Body of pancreas (tissue), 4 donors: ENCODE measurements at places on chromosomes 7 and 10.
A peak's percentile ranks its signal among the peaks of the same experiment; 100 is the strongest.

GRCh38 chr7:106848851-106849442 lies 16.1 kb upstream of the PIK3CG start:
- H3K27ac ChIP-seq, result no peak overlapping the region
- H3K4me1 ChIP-seq, result no peaks in the 10 kb centered on the region
- H3K36me3 ChIP-seq, result no peaks in the 10 kb centered on the region
- no peaks in the 10 kb centered on the region for H3K27me3 ChIP-seq

DNA sequence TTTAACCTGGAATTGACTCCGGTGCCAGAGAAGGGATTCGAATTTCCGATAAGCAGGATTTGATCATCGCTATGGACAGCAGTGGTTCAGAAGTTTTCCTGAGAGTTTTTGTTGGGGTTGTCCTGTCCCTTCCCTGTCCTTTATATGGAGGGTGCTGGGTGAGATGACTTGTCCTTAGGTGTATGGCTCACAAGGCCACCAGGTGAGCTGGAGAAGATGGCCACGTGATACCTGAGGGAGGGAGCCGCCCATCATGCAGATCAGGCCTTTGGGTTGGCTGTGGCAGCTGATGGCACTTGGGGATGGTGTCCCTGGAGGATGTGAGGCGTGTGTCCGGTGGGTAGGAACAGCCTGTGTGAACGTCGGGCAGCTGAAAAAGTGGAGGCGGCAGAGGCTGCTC lies 187.7 kb downstream of the PTPN20 start:
- no peak for DNase-seq
- no peaks in the 10 kb centered on the region for H3K4me1 ChIP-seq
- no peaks in the 10 kb centered on the region for H3K27me3 ChIP-seq
- H3K4me3 ChIP-seq, result no peak overlapping the region

DNA sequence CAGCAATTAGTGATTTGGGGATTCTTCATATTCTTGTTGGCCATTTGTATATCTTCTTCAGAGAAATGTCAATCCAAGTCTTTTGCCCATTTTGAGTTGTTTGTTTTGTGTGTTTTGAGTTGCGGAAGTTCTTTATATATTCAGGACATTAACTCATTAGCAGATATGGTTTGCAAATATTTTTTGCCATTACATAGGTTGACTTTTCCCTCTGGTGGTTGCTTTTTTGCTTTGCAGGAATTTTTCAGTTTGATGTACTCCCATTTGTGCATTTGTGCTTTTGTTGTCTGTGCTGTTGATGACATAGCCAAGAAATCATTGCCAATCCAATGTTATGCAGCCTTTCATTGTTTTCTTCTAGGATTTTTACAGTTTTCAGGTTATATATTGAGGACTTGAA lies 63.6 kb upstream of the DNAJC1 start:
- DNase-seq, result no peak
- H3K4me3 ChIP-seq, result no peak overlapping the region
- no peaks in the 10 kb centered on the region for H3K36me3 ChIP-seq
- H3K27ac ChIP-seq, result no peak overlapping the region
- no peaks in the 10 kb centered on the region for H3K4me1 ChIP-seq

GRCh38 chr10:129411772-129412171 lies 55.3 kb upstream of the MGMT start:
- no peaks in the 10 kb centered on the region for H3K27me3 ChIP-seq
- H3K27ac ChIP-seq, result no peak overlapping the region
- H3K4me1 ChIP-seq, result no peaks in the 10 kb centered on the region
- H3K4me3 ChIP-seq, result no peak overlapping the region

GRCh38 chr7:16431646-16432424 lies 10.5 kb upstream of the CRPPA start:
- H3K36me3 ChIP-seq, result no peaks in the 10 kb centered on the region
- no peak overlapping the region for H3K4me3 ChIP-seq
- no peaks in the 10 kb centered on the region for H3K4me1 ChIP-seq
- no peak overlapping the region for H3K27ac ChIP-seq
- peak; percentile 37 for DNase-seq
- H3K27me3 ChIP-seq, result no peaks in the 10 kb centered on the region

DNA sequence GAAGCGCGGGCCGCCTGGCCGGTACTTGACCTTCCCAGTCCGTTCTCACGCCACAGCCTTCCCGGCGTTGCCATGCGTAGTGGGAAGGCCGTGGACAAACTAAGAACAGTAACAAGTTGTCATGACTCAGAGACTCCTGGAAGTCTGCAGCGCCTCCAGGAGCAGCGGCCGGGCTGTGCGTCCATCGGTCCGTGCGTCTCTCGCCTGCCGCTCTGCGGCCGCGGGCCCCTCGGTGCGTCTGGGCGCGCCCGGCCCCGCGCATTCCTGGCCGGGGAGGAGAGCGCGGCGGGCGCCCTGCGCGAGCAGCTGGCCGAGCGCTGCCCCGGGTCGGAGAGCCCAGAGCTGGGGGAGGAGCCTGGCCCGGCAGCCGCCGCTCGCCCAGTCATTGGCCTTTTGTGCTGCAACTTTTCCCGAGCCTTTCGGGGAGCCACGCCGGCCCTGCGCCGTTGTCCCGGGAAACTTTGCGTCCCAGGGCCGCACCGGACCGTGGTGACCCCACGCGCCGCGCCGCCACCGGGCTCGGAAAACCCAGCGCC lies 123.7 kb downstream of the TACC2 start:
- peaks cover 22% of the 10 kb centered on the region for H3K4me1 ChIP-seq
- DNase-seq, result peak; percentile 84
- H3K4me3 ChIP-seq, result peak overlapping the region; percentile 30
- H3K36me3 ChIP-seq, result no peaks in the 10 kb centered on the region
- H3K27me3 ChIP-seq, result no peaks in the 10 kb centered on the region
- peak overlapping the region; percentile 87 for H3K27ac ChIP-seq

DNA sequence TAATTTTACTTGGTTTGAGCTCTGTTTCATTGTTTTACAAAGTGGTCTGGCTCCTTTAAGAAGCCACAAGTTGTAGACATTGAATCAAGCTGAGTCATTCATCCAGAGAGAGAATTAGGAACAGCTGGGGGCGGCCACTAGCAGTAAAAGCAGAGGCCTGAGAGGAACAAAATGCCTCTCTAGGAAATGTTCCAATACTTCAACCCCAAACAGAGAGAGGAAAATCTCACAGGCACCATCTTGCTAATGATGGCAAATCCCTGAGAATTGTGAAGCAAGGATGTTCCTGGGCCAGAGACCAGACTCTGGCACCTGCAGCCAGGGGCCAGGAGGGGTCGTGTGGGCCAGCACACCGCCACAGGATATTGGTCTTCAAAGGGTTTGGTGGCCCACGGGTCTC lies 26.5 kb upstream of the TRIL start:
- H3K4me3 ChIP-seq, result no peak overlapping the region
- peak; percentile 49 for DNase-seq
- no peaks in the 10 kb centered on the region for H3K27me3 ChIP-seq
- no peaks in the 10 kb centered on the region for H3K4me1 ChIP-seq

- H3K27me3 ChIP-seq, result no peaks in the 10 kb centered on the region
- H3K27ac ChIP-seq, result no peak overlapping the region
- no peaks in the 10 kb centered on the region for H3K36me3 ChIP-seq
- DNase-seq, result no peak
- peaks cover 8% of the 10 kb centered on the region for H3K4me1 ChIP-seq
Measured at GRCh38 chr7:73871163-73872011, 10.4 kb downstream of the TMEM270 start.

GRCh38 chr10:3239066-3239919 lies 66.7 kb upstream of the PITRM1 start:
- H3K36me3 ChIP-seq, result no peaks in the 10 kb centered on the region
- H3K4me1 ChIP-seq, result no peaks in the 10 kb centered on the region
- DNase-seq, result peak; percentile 77
- no peak overlapping the region for H3K27ac ChIP-seq
- no peak overlapping the region for H3K4me3 ChIP-seq

- peaks cover 14% of the 10 kb centered on the region for H3K4me1 ChIP-seq
- H3K27me3 ChIP-seq, result no peaks in the 10 kb centered on the region
- peak; percentile 52 for DNase-seq
- no peak overlapping the region for H3K4me3 ChIP-seq
Measured at GRCh38 chr10:68153473-68154210, 44.4 kb downstream of the MYPN start.

GRCh38 chr10:101895781-101896180 lies 52.2 kb upstream of the KCNIP2 start:
- no peak overlapping the region for H3K27ac ChIP-seq
- peaks cover 8% of the 10 kb centered on the region for H3K4me1 ChIP-seq
- H3K4me3 ChIP-seq, result no peak overlapping the region
- no peaks in the 10 kb centered on the region for H3K27me3 ChIP-seq

DNA sequence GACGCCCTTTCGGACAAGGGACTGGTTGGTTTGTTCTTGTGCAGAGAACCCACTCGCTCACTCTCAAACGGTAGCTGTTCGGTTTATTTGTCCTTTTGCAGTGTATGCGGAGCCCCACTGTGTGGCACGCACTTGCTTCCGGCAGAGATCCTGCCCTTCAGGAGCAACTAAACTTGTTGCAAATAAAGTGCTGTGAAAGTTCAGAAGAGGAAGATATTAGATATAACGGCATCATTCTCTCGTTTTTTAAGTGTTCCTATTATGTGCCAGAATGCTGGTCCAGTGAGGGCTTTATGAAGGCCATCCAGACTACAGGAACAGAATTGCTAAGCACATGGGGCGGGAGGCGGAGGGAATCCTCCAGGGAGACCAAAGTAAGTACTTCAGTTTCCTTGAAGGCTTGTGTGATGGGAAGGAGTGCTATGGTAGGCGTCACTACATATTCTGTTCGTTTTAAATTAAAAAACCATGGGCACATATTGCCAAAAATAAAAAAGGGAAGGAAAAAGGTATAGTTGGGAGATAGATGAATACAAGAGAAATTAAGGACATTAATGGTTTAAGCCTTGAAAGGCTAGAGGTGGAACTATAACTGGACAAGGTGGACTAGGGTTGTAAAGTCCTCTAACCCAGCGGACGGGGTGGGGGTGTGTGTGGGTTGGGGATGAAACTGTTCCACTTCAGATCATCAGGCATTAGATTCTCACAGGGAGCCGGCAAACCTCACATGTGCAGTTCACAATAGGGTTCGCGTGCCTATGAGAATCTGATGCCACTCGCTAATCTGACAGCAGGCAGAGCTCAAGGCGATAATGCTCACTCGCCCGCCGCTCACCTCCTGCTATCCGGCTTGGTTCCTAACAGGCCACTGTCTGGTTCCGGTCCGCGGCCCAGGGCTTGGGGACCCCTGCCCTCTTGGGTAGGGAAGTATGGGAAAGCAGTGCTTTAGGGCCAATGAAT lies 704 bp upstream of the ERLIN1 start:
- H3K4me1 ChIP-seq, result peaks cover 23% of the 10 kb centered on the region
- peak overlapping the region; percentile 74 for H3K27ac ChIP-seq
- DNase-seq, result peak; percentile 29

DNA sequence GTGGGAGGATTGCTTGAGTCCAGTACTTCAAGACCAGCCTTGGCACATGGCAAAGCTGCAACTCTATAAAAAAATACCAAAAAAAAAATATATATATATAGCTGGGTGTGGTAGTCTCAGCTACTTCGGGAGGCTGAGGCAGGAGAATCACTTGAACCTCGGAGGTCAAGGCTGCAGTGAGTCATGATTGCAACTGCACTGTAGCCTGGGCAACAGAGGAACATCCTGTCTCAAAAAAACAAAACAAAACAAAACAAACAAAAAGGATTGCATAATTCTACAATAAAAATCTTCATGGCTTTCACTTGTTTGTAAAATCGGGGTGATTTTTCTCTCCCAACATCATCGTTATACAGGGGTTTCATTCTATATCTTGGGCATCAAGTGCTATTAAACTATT lies 35.1 kb downstream of the GUSB start:
- no peaks in the 10 kb centered on the region for H3K36me3 ChIP-seq
- H3K27ac ChIP-seq, result no peak overlapping the region
- DNase-seq, result no peak
- H3K4me3 ChIP-seq, result no peak overlapping the region

- H3K27me3 ChIP-seq, result no peaks in the 10 kb centered on the region
- H3K4me1 ChIP-seq, result no peaks in the 10 kb centered on the region
- H3K36me3 ChIP-seq, result no peaks in the 10 kb centered on the region
- H3K4me3 ChIP-seq, result no peak overlapping the region
- DNase-seq, result no peak
Measured at GRCh38 chr7:52325237-52325636, 710.2 kb upstream of the POM121L12 start.

- H3K4me1 ChIP-seq, result peaks cover 13% of the 10 kb centered on the region
- no peaks in the 10 kb centered on the region for H3K27me3 ChIP-seq
- no peak for DNase-seq
- no peak overlapping the region for H3K4me3 ChIP-seq
- H3K36me3 ChIP-seq, result no peaks in the 10 kb centered on the region
Measured at GRCh38 chr10:22006379-22006884, 2.9 kb upstream of the DNAJC1 start.

- no peak for DNase-seq
- no peaks in the 10 kb centered on the region for H3K4me1 ChIP-seq
- H3K36me3 ChIP-seq, result no peaks in the 10 kb centered on the region
- H3K27ac ChIP-seq, result no peak overlapping the region
Measured at GRCh38 chr10:70523057-70523456, 44.5 kb downstream of the PALD1 start.
